NCI-H1092 (cell line): ENCODE measurements at places on chromosomes 16 and 17.

DNA sequence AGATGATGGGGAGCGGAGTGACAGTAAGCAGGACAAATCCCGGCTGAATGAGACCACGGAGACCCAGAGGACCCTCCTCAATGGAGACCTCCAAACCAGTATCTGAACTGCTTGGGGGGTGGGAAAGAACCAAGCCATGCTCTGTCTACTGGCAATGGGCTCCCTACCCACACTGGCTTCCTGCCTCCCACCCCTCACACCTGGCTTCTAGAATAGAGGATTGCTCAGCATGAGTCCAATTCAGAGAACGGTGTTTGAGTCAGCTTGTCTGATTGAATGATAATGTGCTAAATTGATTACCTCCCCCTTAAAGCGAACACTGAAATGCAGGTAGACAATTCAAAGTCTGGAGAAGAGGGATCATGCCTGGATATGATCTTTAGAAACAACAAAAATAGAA is 5.5 kb downstream of the SSTR2 start:
- no peak for DNase-seq

GRCh38 chr16:81593481-81593880 is 148.9 kb downstream of the CMIP start:
- DNase-seq: peak; percentile 66

GRCh38 chr16:15494236-15494635 is 59.8 kb downstream of the BMERB1 start:
- DNase-seq: no peak

- no peak for DNase-seq
Measured at GRCh38 chr17:60164697-60165096, 14.9 kb downstream of the CA4 start.

- DNase-seq: no peak
Measured at GRCh38 chr16:24609417-24609739, 70.0 kb downstream of the RBBP6 start.

DNA sequence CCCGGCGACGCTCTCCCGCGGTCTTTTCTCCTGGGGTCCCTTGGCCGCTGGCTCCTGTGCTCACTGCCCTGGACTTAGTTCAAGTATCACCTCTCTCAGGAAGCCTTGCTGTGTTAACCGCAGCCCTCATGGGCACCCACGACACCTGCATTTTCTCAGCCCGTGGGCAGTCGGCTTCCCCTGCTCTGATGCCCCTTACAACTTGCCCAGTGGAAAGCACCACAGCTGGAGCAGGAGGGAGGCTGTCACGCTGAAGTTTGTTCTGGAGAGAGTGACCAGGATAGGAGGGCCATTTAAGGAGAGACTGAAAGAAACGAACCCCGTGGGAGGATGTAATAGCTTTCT is 395 bp downstream of the STXBP4 start:
- no peak for DNase-seq

GRCh38 chr16:4455951-4456350 is 18.5 kb downstream of the NMRAL1 start:
- DNase-seq: no peak

DNA sequence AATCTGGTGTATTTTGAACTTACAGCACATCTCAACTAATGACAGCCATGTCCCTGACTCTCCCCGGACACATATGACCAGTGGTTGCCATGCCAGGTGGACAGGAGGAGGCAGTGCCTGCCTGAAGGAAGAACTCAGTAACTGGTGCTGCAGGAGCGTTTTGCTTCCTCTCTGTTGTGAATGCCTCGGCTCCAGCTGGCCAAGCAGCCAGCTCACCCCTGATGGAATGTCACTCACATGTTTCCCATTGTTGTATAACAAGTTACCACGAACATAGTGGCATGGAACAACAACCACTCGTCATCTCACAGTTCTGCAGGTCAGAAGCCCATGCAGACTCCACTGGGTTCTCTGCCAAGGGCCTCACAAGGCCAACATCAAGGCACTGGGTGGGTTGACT is 20.1 kb upstream of the IRF8 start:
- no peak for DNase-seq

GRCh38 chr17:67602974-67603373 is 114.8 kb upstream of the NOL11 start:
- DNase-seq: peak; percentile 26

GRCh38 chr17:31907342-31907962 is 5.9 kb upstream of the UTP6 start:
- peak; percentile 24 for DNase-seq

DNA sequence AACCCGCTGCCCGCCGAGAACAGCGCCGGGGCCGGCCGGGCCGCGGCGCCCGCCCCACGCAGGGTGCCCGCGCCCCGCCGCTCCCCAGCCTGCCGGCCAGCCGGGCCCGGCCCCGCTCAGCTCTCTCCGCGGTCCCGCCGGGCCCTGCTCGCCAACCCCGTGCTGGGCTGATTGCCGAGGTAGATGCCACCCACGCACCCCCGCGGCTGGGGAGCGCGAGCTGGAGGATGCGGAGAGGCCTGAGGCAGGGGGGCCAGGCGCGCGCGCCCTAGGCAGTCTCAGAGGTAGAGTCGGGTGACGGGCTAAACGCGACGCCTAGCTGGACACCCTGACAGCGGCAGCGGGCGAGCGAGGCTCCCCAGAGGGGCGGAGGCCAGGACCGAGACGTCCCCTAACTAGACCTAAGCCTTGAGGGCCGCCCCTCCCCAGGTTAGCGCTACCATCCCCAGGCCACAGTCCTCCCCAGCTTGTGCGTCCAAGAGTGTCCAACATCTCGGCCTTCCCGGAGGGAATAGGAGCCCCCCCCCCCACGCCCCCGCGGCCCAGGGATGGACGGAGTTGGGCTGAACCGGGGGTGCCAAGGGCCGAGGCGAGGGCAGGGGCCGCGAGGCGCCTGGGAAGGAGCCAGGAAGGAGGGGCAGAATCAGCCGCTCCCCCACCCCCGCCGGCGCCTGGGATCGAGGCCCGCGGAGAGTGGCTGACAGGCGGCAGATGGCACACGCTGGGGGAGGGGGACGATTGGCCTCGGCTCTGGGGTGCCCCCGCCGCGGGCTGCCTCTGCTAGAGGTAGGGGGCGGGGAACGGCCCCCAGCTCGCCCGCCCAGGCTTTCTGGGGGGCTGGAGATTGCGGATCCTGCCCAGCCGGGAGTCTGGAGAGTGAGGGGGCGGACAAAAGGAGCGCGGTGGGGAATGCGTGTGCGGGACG is 2.5 kb upstream of the ZNF423 start:
- no peak for DNase-seq

DNA sequence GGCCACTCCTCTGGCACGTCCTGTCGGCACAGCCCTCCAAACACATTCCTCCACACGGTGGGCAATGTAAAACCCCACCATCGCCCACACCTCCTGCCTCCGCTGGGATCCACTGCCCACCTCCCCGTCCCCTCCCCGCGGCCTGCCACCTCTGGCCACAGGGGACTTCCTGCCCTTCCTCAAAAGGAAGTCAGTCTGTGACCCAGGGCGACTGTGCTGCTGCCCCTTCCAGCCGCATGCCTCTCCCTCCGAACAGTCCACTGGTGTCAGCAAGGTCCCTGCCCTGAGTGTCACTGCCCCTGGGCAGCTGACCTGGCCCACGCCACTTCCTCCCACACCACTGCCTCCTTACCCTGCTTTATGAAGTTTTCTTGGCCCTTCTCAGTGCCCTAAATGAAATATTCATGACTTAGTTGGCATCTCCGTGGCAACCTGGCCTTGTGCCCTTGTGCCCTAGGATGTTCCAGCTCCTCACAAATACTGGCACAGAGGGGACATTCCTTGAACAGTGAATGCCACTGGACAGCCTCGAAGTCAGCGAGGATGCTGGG is 2.0 kb downstream of the PLD6 start:
- no peak for DNase-seq

GRCh38 chr16:35795361-35796029 is 2336.1 kb downstream of the TP53TG3F start:
- peak; percentile 28 for DNase-seq

DNA sequence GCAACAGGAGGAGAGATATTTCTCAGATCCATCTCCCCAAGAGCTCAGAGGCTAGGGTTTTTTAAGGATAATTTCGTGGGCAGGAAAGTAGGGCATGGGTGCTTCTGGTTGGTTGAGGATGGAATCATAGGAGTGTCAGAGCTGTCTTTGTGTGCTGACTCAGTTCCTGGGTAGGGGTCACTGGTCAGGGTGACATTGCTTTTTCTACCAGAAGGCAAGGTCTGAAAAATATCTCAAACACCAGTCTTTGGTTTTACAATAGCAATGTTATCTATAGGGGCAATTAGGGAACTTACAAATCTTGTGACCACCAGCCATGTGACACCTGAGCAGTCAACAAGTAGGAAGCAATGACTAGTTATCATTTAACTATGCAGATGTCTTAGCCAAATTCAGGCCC is 82.9 kb upstream of the DYNLRB2 start:
- DNase-seq: no peak

- no peak for DNase-seq
Measured at GRCh38 chr16:67939507-67940445, 3.1 kb upstream of the PSMB10 start.

DNA sequence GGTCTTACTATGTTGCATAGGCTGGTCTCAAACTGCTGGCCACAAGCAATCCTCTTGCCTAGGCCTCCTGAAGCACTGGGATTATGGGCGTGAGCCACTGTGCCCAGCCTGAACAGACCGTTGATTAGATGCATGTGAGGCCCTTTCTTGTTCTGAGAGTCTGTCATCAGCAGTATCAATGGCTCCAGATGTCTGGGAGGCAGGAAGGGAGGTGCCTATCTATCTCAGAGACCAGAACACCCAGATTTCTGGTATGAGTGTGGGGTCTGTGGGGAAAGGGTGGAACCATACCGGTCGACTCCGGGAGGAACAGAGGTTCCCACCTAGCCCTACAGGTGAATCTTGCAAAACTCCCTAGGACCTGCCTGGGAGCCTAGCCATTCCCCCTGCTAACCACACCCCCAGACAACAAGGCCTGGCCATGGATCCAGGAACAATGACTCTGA is 71.7 kb downstream of the PRKCB start:
- DNase-seq: no peak

DNA sequence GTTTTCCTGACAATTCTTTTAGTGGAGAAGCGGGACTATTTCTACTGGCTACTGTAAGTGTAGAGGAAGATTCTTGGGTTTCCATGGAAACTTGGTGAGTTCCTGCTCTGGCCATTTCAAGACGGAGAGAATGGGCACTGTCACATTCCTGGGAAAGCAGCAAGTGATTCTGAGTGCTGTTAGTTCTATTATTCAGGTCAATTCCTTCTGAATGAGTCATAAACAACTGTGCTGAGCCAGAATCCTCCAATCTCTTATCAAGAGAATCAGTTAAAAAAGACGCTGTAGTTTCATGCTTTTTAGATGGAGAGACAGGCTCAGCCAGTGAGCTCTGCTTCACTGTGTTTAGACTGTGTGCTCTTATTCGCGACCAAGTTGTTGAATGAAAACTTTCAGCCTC is 19.6 kb downstream of the AKAP10 start:
- DNase-seq: no peak

GRCh38 chr17:58694826-58695225 is 2.4 kb downstream of the RAD51C start:
- no peak for DNase-seq

- no peak for DNase-seq
Measured at GRCh38 chr17:8292639-8293395, 2.4 kb downstream of the SLC25A35 start.

DNA sequence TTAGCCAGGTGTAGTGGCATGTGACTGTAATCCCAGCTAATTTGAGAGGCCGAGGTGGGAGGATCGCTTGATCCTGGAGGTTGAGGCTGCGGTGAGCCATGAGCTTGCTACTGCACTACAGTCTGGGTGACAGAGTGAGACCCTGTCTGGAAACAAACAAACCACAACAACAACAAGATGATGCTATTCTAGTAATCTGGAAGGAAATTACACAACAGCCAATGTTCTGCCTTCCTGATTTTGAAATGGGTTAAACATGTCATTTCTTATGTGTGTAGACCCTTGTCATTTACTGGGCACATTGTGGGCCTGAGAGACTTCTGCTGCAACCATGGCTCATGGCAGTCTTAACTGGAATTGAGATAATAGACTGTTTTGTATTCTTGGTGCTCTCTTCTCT is 5.9 kb downstream of the COQ7 start:
- DNase-seq: no peak
